ENCODE measurements at places on chromosomes 12 and 14. TPM values are rescaled to one million over a fixed set of nuclear protein-coding genes. Genes with fewer than 3 reads are reported as not detected.

Gene NELL2
- polyA plus RNA-seq = 14.0 TPM

Gene ADAM21
- not detected for polyA plus RNA-seq

Gene RIMBP2
- 15.0 TPM for polyA plus RNA-seq

Gene USP44
- 0.20 TPM for polyA plus RNA-seq

Gene PRB4
- polyA plus RNA-seq = not detected

Gene ADSS1
- 15.7 TPM for polyA plus RNA-seq

Gene CATSPERB
- polyA plus RNA-seq = not detected

Gene RERG
- polyA plus RNA-seq = 6.2 TPM

Gene KIF26A
- 15.3 TPM for polyA plus RNA-seq

Gene CLEC4E
- 6.3 TPM for polyA plus RNA-seq

Gene CARMIL3
- polyA plus RNA-seq = 7.1 TPM

Gene CD69
- polyA plus RNA-seq = not detected

Gene ADAMTS20
- not detected for polyA plus RNA-seq

Gene MANSC4
- not detected for polyA plus RNA-seq

Gene SERPINA4
- not detected for polyA plus RNA-seq

Gene LMNTD1
- not detected for polyA plus RNA-seq

Gene MEG3
- 33.5 TPM for polyA plus RNA-seq

Gene MGAT4C
- 0.83 TPM for polyA plus RNA-seq

Gene SALL2
- polyA plus RNA-seq = 77.2 TPM

Gene LMO3
- polyA plus RNA-seq = 34.7 TPM

Gene LHX5
- 0.10 TPM for polyA plus RNA-seq

Gene SLC6A12
- 16.6 TPM for polyA plus RNA-seq

Gene TPH2
- polyA plus RNA-seq = not detected

Gene KLHDC1
- 2.0 TPM for polyA plus RNA-seq

Gene TROAP
- 49.2 TPM for polyA plus RNA-seq

All from brain (organoid and tissue), 16 donors.